ENCODE measurements at places on chromosomes 16 and 17.

DNA sequence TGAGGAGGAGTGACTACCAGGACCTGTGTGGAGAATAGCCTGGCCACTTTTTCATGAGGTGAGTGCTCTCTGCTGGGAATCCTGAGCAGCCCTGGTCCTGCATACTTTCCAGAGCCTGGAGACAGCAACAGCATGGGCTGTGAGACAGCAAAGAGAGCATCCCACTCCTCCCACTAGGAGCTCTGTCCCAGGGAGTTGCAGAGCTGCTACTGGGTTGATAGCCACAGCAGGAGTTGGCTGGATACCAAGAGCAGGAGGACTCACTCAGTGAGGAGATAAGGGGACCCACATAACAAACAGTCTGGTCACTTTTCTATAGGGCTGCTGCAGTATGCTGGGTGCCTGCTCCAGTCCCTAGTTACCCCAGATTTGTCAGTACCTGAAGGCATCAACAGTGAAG lies 439.3 kb upstream of the CDH8 start:
- DNase-seq = no peak

DNA sequence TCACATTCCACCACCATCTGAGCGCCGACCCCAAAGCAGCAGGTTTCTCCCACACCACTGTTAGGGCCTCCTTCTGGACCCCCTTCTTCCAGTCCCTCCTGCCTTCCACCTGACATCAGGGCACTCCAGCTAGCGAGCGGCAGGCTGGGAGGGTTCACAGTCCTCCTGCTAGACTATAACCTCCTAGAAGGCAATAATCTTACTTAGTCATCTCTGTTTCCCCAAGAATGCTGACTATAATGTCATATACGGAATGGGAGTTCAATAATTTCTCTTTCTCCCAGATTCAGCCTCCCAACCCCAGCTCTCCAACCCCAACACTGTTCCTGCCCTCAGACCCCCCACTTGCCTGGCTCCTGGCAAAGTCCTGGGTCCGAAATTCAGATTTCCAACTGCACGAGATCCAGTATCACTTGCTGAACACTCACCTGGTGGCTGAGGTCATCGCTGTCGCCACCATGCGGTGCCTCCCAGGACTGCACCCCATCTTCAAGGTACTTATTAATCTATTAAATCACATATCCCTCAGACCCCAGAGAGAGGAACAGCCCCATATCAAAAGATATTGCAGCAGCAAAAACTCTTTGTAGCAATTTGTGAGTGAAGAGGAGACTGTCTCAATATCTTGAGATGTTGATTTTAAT lies 5.6 kb downstream of the ALOX12 start:
- no peak for DNase-seq

DNA sequence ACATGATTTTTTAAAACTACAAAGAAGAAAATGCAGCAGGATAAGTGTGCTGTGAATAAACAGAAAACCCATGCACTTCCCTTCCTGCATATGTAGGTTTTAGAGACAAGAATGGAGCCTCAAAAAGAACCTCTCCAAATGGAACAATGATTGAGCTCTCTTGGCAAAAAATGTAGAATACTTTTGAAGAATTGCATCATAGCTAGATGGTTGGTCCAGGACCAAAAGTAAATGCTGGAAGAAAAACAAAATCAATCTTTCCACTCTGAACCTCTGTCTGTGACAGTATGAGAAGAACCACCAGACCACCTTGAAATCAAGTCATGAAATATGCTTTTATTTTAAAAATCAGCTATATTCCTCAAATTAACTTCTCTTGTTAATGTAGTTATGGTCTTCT lies 17.5 kb downstream of the HELZ start:
- DNase-seq = no peak

DNA sequence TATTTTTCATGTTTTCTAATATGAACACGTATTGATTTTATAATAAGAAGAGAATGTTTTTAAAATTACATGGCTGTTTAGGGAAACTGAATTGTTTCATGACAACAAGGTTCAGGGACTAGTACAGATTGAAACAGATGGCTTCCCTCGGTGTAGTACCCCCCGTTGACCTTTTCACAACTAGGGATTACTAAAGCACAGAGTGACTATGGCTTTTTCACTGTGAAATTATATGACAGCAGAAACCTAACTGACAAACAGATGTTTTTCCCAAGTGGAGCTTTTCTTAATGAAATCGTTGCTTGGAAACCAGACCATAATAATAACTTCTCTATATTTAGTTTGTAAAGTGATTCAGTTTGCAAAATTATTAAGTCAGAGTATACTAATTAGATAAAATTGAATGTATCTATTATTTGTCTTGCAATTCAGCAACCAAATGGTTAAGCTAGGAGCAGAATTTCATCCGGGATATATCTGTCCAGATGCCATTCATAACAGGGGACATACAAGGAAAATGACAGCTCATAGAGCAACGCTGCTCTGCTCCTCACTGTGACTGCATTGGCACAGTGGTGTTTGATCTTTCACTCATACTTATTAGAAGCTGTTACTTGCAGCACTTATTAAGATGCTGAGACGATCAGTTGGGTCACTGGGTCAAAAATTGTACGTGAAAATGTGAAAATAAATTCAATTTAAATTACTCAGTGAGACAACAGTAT lies 111.7 kb downstream of the TANGO6 start:
- no peak for DNase-seq

GRCh38 chr16:1545044-1546040 lies 11.9 kb downstream of the TMEM204 start:
- no peak for DNase-seq

- DNase-seq = no peak
Observed at GRCh38 chr16:29023279-29024277, 38.7 kb downstream of the LAT start.

GRCh38 chr17:41917192-41917591 lies 1.6 kb downstream of the ACLY start:
- DNase-seq = peak; percentile 78

- DNase-seq = no peak
Observed at GRCh38 chr17:75199886-75200618, 5.4 kb upstream of the NUP85 start.

DNA sequence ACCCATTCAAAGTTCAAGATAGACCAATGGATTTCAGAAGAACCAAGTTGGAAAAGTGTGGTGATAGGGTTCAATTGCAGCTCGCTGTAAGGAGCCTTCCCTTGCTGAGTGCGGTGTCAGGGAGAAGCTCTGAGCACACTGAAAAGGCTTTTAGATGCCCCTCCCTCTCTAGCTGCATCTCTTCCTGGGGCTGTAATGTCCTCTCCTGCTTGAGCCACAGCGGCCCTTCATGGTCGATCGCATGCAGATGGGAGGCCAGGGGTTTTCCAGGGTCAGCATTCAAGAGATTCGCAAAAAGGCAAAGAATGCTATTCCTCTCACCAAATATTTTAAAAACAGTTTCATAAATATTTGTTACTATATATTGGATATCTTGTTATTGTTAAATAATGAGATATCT lies 23.7 kb downstream of the ZC3H18 start:
- no peak for DNase-seq

DNA sequence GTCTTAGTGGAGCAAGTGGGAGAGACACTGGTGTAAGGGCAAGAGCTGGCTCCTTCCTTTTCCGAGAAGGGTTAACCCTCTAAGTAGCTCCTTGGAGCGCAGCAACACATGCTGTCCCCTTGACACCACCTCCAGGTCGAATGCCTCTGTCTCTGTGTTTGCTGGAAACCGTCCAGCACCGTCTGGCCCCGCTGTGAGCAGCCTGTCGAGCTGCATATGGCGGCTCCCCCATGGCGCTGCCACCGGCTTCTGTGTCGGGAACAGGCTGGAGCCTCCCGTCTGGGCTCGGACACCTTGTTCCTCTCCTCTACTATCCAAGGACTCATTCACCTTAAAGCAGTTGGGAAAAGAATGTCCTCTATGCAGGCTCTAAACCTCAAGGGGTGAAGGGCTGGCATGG lies 28.9 kb upstream of the WSCD1 start:
- DNase-seq = no peak

GRCh38 chr17:43352579-43353331 lies 46.0 kb upstream of the ARL4D start:
- DNase-seq = no peak

GRCh38 chr16:74627506-74628220 lies 20.7 kb upstream of the GLG1 start:
- peak; percentile 79 for DNase-seq

- DNase-seq = no peak
Observed at GRCh38 chr16:212999-213398, 16.2 kb downstream of the LUC7L start.

- no peak for DNase-seq
Observed at GRCh38 chr16:12456355-12456754, 347.3 kb downstream of the CPPED1 start.

GRCh38 chr16:21189311-21189710 lies 22.1 kb downstream of the ZP2 start:
- DNase-seq = no peak

- no peak for DNase-seq
Observed at GRCh38 chr17:39617100-39617445, 9.4 kb upstream of the NEUROD2 start.

DNA sequence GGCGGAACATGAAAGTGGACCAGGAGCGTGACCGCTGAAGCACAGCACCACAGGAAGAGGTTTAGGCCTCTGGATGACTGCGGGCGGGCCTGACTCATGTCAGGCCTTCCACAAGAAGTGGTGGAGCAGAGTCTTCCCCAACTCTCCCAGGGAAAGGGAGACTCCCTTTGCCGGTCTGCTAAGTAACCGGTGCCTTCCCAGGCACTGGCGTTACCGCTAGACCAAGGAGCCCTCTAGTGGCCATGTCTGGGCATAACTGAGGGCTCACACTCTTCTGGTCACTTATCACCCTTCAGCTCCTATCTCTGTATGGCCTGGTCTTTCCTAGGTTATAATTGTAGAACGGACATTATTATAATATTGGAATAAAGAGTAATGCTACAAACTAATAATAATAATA lies 1931.9 kb downstream of the TP53TG3F start:
- DNase-seq = peak; percentile 53

Measured in body of pancreas (tissue), 4 donors.